Stimulated activated CD4-positive, alpha-beta T cell treated with anti-CD3 and anti-CD28 coated beads, Interleukin-1b, Interleukin-23, amount 100 ng/mL, for 1 hour (primary cell): ENCODE measurements at places on chromosomes 16 and 17.

GRCh38 chr16:50666658-50667496 is 14.2 kb downstream of the SNX20 start:
- DNase-seq = no peak

- no peak for DNase-seq
Measured at GRCh38 chr17:44417553-44417952, 28.1 kb upstream of the ITGA2B start.

- DNase-seq = no peak
Measured at GRCh38 chr17:40452216-40452787, 9.1 kb downstream of the IGFBP4 start.

GRCh38 chr16:89295915-89296314 is 78.4 kb downstream of the ZNF778 start:
- no peak for DNase-seq

DNA sequence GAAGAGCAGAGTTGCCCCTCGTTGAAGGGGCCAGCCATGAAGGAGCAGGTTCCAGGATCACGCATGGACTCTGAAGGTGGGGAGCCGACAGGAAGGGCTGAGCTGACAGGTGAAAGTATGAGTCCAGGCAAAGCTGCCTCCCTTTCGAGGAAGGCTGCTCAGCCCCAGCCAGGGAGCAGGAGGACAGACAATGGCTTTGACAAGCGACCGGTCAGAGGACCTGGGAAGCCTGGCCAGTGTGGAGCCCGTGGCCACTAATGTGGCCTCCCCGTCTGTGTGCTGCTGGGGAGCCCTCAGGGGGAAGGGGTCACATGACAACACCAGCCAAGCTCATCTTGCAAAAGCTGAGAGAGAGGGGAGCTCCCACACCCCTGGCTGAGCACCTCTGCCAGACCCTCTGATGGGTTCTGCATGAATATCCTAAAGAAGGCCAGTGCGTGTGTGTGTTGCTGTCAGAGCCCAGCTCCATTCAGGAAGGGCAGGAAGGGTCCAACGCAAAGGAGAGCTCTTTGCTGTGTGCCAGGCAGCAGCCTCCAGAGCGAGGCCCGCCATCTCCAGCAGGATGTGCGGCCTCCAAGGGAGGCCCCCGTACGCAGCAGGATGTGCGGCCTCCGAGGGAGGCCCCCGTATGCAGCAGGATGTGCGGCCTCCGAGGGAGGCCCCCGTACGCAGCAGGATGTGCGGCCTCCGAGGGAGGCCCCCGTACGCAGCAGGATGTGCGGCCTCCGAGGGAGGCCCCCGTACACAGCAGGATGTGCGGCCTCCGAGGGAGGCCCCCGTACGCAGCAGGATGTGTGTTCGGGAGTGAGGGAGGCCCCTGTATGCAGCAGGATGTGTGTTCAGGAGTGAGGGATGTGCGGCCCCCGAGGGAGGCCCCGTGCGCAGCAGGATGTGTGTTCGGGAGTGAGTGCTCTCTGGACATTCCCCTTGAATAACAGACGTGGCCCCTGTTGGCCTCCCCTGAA is 102.1 kb upstream of the CHMP6 start:
- no peak for DNase-seq

GRCh38 chr17:56291226-56291805 is 138.0 kb downstream of the ANKFN1 start:
- DNase-seq = no peak

DNA sequence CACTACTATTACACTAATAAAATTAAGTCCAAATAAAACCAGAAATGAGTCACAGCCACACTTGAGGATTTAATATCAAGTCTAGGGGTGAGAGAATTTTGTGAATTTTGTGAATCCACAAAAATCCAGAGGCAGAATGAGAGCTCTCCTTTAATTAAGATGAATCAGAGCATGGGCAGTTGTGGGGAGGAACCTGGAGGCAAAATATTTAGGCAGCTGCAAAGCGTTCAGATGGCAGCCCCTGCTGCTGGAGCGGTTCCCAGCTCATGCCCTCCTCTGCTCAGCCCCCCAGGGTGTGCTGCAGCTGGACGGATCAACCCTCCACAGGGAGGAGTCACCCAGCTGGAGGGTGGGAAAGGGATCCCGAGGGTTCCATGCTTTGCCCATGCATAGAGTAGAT is 43.4 kb upstream of the IRX6 start:
- no peak for DNase-seq

DNA sequence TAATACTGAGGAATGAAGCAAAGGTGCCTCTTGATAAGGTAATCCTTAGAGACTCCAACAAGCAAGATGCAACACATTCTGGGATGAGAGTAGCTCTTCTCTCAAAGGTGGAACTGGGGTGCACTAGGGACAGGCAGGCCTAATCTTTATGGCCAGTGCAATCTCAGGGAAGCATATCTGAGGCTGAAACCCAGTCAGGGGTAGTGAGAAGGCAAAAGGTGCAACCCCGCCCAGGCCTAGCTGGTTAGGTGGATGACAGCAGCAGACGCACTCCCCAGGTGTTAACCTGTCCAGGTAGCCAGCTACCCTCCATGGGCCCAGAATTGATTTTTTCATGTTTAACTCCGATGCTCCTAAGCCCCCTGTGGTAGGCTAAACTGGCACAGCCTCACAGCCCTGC is 9.9 kb upstream of the SLC46A1 start:
- DNase-seq = no peak

DNA sequence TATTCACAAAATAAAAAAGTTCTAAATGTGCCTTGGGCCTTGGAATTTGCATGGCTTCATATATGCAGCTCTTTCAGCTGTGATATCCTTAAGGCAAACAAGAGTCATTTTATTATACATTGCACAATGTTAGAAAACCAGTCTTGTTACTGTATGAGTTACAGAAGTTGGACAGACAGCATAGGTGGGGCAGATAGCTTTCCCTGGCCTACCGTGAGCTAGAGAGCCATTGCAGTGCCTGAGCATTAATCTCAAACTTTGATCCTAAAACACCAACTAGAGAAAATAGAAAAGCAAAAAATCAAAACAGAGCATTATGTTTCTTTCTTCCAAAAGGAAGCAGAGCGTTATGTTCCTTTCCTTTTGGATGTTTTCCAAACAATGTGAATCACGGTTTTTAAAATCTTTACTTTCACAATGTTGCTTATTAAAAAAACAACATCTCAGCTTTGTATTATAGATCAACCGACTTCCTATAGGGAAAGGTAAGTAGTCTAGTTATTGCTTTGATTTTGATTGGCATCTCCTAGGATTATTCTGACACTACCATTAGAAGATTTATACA is 32.2 kb downstream of the ARHGAP44 start:
- DNase-seq = no peak
